ENCODE measurements at places on chromosomes 1 and 21.

- DNase-seq, result no peak
These were observed 2.7 kb downstream of the COLGALT2 start for GRCh38 chr1:184034761-184035379.

GRCh38 chr1:147486876-147487656 lies 54.2 kb upstream of the BCL9 start:
- no peak for DNase-seq

DNA sequence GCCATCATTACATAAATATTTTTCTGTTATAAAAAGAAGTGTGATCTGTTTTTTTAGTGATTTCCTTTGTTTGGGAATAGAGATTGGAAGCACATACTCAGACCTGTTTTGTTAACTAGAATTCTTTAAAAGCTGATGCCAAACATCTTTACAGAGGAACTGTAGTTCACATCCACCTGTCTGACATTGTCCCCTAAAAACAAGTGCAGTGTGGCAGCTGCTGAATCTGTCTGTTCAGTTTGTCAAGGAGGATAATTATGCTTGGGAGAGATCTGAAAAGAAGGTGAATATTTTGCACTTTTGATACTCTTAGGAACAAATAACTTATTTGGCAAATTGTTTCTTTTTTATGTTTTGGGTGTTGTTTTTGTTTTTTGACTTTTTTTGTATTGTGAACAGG lies 13.6 kb downstream of the AGMAT start:
- DNase-seq, result no peak

DNA sequence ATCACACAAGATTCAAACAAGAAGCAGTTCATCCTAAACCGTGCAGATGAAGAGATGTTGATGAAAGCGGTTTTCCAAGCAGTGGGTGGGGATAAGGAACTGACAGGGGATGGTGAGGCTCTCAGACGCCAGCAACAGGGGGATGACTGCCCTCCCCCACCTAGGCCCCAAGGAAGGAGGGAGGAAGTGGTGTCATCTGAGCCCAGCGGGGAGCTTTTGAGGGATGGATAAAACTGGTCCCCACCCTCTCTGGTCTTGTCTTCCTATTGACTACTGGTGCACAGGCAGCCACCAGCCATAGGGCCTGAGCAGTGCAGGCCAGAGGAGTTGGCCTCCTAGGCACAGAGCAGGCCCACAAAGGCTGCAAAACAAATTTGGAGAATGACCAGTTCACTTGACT lies 175.5 kb downstream of the HUNK start:
- no peak for DNase-seq

DNA sequence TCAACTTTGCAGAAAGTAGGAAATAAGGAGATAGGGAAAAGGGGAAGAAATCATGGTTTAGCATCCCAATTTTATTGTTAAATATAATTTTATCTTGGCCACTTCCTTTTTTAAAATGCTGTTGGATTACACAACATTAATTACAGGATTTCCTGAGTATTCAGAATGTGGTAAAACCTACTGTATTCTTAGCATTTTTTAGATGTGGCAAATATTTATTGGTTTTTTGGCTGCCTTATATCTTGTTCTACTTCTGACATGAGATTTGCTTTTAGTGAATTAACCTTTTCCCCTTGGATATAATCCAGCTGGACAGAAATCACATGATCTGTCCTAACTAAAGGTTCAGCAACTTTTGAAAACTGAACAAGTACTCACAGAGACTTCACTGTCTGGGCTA lies 104.9 kb downstream of the PTGS2 start:
- DNase-seq, result no peak

GRCh38 chr1:167428395-167428794 lies 89.9 kb downstream of the CD247 start:
- DNase-seq, result no peak

DNA sequence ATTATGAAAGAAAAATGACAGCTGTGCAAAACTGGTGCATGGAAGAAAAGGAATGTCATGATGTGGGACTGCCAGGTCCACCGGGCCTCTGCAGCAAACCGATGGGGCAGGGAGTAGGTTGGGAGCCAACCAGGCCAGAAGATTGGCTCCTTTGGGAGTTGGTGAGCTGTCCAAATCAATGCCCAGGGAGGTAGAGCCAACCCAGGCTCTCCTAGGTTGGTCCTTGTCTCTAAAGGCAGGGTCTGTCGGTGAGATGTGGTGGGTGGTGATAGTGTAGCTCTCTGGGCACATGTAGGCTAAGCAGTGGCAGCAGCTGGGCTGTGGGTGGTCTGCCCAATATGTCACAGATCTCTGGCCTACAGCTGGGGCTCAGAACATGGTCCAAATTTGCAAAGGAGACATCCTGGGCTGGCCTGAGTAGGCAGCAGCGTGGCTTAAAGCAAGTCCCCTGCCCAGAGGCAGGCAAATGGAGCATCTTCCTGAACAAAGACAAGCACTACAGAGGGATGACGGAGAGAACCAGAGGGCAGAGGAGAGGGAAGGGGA lies 61.2 kb upstream of the PRDX6 start:
- DNase-seq, result no peak

GRCh38 chr21:33875026-33875695 lies 40.4 kb downstream of the ATP5PO start:
- DNase-seq, result no peak

DNA sequence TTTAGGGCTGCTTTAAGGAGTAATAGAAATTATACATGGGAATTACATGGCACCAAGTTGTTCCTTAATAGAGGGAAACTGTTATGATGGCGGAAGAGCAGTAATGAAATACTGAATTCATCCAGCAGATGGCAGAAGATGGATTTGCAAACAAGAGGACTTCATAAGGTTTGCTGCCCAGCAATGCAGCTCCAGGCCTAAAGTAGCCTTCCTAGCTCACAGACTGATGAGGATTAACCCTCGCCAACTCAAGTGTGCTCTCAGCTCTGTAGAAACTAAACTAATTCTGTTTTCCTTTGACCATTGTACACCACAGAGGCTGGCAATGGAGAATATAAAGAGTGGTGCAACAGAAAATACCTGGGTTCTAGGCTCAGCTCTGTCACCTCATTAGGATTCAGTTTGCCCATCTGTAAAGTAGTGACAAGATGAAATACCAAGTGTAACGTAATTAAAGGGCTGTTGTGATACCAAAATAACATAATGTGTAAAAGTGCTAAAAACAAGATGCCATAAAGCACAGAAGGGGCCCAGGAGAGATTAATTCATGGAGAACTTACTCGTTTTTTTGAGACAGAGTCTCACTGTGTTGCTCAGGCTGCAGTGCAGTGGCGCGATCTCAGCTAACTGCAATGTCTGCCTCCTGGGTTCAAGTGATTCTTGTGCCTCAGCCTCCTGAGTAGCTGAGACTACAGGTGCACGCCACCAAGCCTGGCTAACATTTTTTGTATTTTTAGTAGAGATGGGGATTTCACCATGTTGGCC lies 102.4 kb upstream of the SERBP1 start:
- DNase-seq, result no peak

GRCh38 chr1:78526496-78526895 lies 35.7 kb downstream of the PTGFR start:
- no peak for DNase-seq

DNA sequence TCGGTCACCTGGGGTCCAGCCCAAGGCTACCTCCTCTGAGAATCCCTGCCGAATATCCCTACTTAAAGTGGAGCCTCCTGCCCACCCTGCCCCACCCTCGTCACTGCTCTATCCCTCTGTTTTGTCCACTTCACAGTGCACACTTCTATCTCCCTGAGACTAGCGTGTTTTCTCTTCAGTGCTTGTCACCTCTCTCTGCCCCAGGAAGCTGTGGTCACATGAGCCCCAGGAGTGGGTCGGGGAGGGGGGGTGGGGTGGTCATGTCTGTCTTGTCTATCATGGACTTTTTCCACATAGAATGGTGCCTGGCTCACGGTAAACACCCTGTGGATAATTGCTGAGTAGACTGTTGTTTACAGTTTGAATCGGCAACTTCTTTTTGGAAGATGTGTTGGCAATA lies 673.6 kb downstream of the PTPRU start:
- DNase-seq, result no peak

- no peak for DNase-seq
These were observed 40.5 kb downstream of the AK5 start for GRCh38 chr1:77322061-77322900.

All from tibial artery (tissue), 4 donors.